ENCODE measurements at places on chromosomes 6 and 20.

GRCh38 chr6:83735461-83735860, 26.6 kb upstream of the SNAP91 start:
- no peak for DNase-seq

DNA sequence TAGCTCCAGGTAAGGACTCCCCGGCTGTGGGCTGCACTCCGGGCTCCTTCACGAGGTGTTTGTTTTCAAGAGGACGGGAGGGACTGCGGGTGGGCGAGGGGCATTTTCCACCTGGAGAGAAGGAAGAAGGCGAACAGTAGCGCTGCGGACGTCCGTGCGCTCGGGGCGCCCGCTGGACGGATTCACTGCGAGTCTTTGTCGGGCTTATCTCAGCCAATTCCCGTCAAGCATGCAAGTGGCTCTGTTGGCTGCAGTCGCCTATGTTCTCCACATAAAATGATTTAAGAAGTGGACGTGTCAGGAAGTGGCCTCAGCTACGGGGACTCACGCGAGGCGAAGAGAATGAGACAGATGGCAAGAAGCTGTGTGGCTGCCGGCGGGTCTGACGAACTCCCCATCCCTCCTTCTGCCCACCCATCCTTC, 332 bp downstream of the GRIK2 start:
- DNase-seq, result peak; percentile 66

- DNase-seq, result no peak
These were observed 167.2 kb downstream of the TTLL2 start for GRCh38 chr6:167492100-167492449.

DNA sequence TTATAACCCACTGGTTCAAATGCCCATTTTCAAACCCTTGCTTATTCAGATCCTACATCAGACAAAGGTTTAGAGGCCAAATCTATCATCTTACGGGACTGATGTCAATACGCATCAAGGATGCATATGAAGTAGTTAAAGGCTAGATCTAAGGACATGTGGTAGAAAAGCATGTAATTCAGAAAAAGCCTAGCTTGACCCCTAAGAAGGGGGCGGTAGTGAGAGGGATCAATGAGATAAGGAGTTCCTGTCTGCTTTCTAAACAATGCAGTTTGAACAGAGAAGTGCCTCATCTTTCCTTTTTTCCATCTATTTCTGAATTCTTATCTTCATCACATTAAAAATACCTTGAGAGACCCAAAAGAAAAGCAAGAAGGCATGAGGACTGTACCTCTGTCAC, 237.7 kb downstream of the ARHGAP18 start:
- DNase-seq, result no peak

DNA sequence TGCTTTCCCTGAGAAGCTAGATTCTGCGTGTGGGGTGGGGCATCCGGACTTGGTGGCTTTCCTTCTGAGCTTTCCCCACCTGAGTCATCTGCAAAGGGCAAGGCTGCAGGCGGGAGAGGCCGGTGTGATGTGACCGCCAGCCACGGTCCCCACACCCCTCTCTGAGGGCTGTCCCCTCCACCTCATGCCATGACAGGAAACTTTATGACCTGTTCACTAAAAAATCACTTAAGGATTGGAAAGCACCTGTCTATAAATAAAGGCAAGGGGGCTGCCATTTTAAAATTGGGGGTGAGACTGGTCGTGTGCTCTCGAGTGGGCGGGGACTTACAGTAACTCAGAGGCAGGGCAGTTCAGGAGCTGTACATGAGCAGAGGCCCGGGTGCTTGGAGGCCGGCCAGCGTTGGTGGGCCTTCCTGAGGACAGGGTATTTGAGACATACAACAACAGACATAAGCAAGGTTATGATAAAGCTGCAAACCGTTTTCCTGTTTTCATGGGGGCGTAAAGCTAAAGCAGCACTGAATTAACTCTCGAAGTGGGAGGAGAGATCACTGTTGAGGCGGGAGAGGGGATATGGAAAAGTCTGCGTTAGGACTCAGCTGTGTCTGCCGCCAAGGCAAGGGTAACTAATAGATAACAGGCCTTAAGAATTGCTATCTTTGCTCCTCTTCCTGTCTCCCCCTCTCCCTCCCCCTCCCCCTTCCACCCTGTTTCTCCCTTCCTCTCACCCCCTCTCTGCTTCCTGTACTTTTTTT, 16.1 kb upstream of the SERPINB1 start:
- no peak for DNase-seq

DNA sequence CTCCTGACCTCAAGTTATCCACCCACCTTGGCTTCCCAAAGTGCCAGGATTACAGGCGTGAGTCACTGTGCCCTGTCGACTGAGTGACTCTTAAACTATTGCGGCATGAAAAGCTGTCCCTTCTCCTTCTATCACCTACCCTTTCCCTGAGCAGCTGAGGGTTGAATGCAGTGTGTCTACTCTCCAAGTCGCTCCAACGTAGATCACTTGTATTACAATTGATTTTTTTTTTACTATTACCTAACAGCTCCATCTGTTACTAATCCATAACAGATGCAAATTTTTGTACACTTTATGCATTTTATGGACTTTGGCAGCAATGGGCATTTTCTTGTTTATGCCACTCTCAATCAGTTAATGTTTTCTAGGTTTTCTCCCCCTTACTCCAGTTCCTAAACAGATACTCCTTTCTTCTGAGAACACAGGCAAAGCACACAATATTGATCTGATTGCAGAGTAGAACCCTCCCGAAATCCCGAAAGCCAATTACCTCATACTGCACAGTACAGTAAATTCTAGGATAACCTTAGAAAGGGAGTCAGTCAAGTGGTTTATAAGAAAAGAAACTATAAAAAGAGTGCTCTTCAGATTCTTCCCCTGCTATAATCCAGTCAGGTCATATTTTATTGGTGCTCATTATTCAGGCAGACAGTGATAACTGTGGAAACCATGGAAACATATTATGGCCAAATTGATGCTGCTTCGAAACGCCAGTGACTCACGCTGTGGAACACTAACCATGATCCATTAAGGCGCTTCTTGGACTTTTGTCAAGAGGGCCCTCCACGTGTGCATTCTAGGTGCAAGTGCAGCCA, 273.0 kb downstream of the ADGB start:
- DNase-seq, result peak; percentile 18

GRCh38 chr20:47682028-47682783, 103.1 kb downstream of the SULF2 start:
- no peak for DNase-seq

GRCh38 chr20:21046413-21047070, 59.6 kb downstream of the LINC00237 start:
- no peak for DNase-seq

GRCh38 chr20:56843817-56844216, 214.7 kb downstream of the TFAP2C start:
- no peak for DNase-seq

- DNase-seq, result no peak
These were observed 16.1 kb upstream of the RIPOR2 start for GRCh38 chr6:24951811-24952299.

- no peak for DNase-seq
These were observed 1.3 kb downstream of the HINT3 start for GRCh38 chr6:125957845-125958244.

- no peak for DNase-seq
These were observed 68.2 kb upstream of the FUCA2 start for GRCh38 chr6:143579703-143580102.

DNA sequence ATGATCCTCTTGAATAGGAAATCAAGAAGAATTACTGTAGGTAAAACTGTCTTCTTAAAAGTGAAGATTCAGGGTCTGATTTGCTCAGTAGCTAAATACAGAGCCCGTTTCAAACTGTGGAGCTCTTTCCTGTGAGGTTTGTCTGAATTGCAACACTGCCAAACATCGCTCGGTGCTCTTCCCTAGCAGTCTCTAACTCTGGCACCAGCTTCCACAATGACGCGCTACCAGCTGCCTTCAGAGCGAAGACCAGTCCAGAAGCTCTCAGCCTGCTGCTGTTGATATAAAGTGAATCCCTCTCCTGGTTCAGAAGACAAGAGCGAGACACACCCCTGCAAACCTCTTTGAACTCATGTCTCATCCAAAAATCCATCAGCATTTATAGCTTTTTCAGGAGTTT, 447.0 kb downstream of the LMBRD1 start:
- DNase-seq, result no peak

GRCh38 chr20:25037288-25038102, 20.4 kb downstream of the ACSS1 start:
- DNase-seq, result no peak

GRCh38 chr6:32968867-32969684, 682 bp downstream of the BRD2 start:
- DNase-seq, result peak; percentile 81

DNA sequence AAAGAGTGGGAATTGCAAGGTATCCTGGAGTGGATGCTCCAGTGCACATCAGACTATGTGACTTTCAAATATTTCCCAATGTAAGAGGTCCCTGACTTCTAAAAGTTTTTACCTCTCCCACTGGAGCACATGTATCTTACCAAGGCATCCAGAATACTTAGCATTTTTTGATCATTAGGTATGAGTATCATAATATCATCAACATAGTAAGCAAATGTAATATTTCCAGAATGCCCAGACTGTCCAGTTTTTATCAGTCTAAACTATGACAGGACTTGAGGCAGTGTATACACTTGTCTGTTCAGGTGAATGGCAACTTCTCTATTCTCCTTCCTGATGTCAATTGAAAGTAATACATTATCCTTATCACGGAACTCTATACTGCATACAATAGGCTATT, 924.6 kb upstream of the GJE1 start:
- no peak for DNase-seq

DNA sequence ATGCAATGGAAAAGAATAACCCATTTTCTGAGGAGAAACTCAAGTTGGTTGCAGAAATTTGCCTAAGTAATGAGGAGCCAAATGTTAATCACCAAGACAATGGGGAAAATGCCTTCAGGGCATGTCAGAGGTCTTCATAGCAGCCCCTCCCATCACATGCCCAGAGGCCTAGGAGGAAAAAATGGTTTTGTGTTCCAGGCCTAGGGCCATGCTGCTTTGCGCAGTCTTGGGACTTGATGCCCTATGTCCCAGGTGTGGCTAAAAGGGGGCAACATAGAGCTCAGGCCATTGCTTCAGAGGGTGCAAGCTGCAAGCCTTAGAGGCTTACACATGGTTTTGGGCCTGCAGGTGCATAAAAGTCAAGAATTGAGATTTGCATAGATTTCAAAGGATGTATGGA, 485.9 kb downstream of the EYS start:
- DNase-seq, result no peak

GRCh38 chr20:39289316-39289715, 327.2 kb downstream of the DHX35 start:
- no peak for DNase-seq

DNA sequence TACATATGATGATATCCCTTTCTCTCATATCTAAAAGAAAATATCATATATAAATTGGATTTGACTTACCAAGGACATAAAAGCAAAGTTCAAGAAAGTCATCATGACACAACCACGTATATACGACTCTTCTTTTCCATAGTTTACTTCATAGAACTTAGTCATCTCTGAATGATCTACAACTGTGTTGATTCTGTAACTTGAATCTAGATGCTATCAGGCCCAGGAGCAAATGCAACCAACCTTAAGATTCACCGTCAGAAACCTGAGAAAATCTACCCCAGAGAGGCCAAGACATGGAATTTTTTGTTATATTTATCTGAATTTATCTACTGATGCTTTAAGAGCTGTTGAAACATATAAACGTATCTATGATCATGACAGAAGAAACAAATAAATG, 165.6 kb downstream of the PDE10A start:
- DNase-seq, result no peak

- no peak for DNase-seq
These were observed 65.0 kb upstream of the IFNGR1 start for GRCh38 chr6:137283940-137284810.

DNA sequence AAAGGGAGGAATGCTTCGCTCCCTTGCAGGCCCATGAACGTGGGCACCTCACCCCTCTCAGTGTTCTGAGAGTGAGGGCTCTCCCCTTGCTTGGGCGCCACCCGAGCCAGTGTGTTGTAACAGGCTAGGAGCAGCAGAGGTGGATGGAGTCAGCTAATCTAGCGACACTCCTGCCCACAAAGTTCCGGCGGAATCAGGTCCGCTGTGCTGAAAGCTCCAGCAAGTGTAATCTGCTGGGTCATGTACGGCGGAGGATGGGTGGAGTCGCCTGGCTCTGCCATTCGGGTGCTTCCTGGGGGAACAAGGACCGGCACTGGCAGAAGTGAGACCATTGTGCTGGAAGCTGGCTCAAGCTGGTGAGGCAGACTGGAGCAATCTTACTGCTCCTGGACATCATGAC, 1310.1 kb downstream of the EPHA7 start:
- no peak for DNase-seq

DNA sequence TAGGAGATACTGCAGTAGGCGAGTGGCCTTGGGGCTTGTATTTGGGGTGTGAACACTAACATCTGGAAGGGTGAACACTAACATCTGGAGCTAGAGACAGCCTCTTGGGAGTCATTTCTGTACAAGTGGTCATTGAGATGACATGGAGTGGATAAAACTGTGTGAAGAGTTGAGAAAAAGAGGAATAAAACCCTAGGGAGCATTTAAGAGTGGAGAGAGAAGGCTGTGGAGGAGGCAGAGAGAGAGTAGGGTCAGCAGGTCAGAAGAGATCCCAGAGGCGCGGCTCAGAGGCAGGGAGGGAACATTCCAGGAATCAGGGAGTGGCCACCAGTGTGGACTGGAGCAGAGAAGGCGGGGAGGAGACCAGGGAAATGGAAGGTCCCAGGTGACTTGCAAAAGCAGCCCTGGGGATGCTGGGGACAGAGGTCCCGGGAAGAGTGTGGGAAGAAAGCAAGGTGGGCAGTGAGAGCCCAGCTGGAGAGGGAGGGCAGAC, 202.0 kb upstream of the RNF24 start:
- no peak for DNase-seq
